ENCODE measurements at places on chromosomes 16 and 17. TPM values are rescaled to one million over a fixed set of nuclear protein-coding genes. Genes with fewer than 3 reads are reported as not detected.

Gene GAST
- not detected for total RNA-seq

Gene HAP1
- total RNA-seq: 0.53 TPM

Gene CES3
- total RNA-seq: 0.47 TPM

Gene ZMYND15
- total RNA-seq: 0.39 TPM

Gene MAPT
- 1.0 TPM for total RNA-seq

Gene CCL16
- total RNA-seq: not detected

Gene OTOP3
- not detected for total RNA-seq

Gene HOXB4
- total RNA-seq: 1.4 TPM

Gene PDILT
- not detected for total RNA-seq

Gene RAB37
- total RNA-seq: 40.7 TPM

Gene KRT40
- not detected for total RNA-seq

GRCh38 chr17:48579471-48579759 is 1.3 kb upstream of the HOXB4 start:
- no peaks in the 10 kb centered on the region for H3K27me3 ChIP-seq
- no peak overlapping the region for H3K27ac ChIP-seq
- no peak for DNase-seq
- H3K36me3 ChIP-seq: no peaks in the 10 kb centered on the region
- peaks cover 8% of the 10 kb centered on the region for H3K4me1 ChIP-seq

GRCh38 chr16:12455287-12455798 is 348.3 kb downstream of the CPPED1 start:
- no peak for DNase-seq
- no peaks in the 10 kb centered on the region for H3K27me3 ChIP-seq
- peaks cover 3% of the 10 kb centered on the region for H3K4me1 ChIP-seq
- no peak overlapping the region for H3K27ac ChIP-seq
- H3K4me3 ChIP-seq: no peak overlapping the region

GRCh38 chr16:67537636-67538591 is 9.3 kb downstream of the RIPOR1 start:
- peak overlapping the region; percentile 94 for H3K4me3 ChIP-seq
- H3K27ac ChIP-seq: peak overlapping the region; percentile 84
- peaks cover 5% of the 10 kb centered on the region for H3K27me3 ChIP-seq

DNA sequence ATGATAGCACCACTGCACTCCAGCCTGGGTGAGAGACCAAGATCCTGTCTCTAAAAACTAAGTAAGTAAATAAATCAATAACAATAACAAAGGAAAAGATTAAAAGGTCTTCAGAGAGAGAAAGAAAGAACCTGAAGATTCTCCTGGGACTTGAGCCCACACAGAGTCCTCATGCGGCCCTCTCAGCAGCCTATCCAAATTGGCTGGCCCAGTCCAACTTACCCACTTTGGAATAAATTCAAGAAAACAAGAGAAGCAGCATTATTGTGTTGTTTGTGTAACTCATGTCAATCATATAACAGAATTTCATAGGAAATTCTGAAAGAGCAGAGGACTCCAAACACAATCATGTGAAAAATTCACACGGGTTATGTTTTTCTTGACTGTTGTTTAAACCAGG is 3.8 kb downstream of the SLX4 start:
- H3K27me3 ChIP-seq: no peaks in the 10 kb centered on the region
- H3K4me3 ChIP-seq: no peak overlapping the region
- H3K36me3 ChIP-seq: peaks cover 2% of the 10 kb centered on the region
- no peak overlapping the region for H3K27ac ChIP-seq
- H3K4me1 ChIP-seq: peaks cover 9% of the 10 kb centered on the region

DNA sequence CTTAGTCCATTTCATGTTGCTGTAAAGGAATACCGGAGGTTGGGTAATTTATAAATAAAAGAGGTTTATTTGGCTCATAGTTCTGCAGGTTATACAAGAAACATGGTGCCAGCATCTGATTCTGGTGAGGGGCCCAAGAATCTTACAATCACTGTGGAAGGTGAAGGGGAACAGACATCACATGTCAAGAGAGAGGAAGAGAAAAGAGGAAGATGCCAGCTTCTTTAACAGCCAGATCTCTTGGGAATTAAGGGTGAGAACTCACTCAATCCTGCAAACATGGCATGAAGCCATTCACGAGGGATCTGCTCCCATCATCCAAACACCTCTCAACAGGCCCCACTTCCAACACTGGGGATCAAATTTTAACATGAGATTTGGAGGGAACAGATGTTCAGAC is 49.5 kb downstream of the BMERB1 start:
- no peak overlapping the region for H3K4me3 ChIP-seq
- no peak overlapping the region for H3K27ac ChIP-seq
- no peaks in the 10 kb centered on the region for H3K36me3 ChIP-seq
- H3K4me1 ChIP-seq: no peaks in the 10 kb centered on the region

DNA sequence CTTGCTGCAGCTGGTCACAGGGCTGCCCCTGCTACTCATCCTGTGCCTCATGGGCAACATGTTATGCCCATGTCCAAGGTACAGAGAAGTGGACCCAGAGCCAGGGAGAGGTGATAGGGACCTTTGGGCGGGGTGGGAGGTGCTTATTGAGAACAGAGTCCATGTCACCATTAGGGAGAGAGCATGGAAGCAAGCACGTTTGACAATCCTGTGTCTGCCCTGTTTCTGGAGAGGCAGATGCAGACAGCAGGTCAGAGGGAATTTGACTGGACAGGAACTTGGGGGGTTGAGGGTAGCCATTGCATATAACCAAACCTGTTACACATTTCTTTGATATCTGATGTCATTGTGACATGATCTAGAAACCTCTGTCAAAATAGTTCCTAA is 14.3 kb upstream of the ARL4D start:
- H3K36me3 ChIP-seq: no peaks in the 10 kb centered on the region
- H3K27ac ChIP-seq: no peak overlapping the region
- H3K4me1 ChIP-seq: peaks cover 19% of the 10 kb centered on the region
- no peak for DNase-seq

- H3K4me3 ChIP-seq: no peak overlapping the region
- H3K27me3 ChIP-seq: no peaks in the 10 kb centered on the region
- H3K36me3 ChIP-seq: no peaks in the 10 kb centered on the region
- no peak for DNase-seq
- H3K27ac ChIP-seq: no peak overlapping the region
These were observed 3.7 kb upstream of the C16orf78 start for GRCh38 chr16:49369651-49370611.

GRCh38 chr16:66662445-66663194 is 33.9 kb downstream of the CMTM4 start:
- H3K36me3 ChIP-seq: no peaks in the 10 kb centered on the region
- H3K27me3 ChIP-seq: peaks cover 8% of the 10 kb centered on the region
- no peaks in the 10 kb centered on the region for H3K4me1 ChIP-seq
- DNase-seq: no peak

DNA sequence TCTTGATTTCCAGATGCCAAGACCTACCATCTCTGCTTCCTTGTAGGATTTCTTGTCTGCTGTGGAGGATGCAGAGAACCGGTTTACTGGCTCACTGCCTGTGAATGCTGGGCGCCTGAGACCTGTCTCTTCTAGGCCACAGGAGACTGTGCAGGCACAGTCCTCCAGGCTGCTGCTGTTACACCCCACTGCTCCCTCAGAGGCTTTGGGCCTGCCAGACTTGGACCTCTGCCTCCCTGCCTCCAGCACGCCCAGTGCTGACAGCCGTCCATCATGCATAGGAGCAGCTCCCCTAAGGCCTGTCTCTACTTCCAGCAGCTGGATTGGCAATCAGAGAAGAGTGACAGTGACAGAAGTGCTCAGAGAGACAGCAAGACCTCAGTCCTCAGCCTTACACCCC is 6.1 kb downstream of the HROB start:
- no peaks in the 10 kb centered on the region for H3K27me3 ChIP-seq
- no peak for DNase-seq
- H3K27ac ChIP-seq: no peak overlapping the region
- H3K36me3 ChIP-seq: no peaks in the 10 kb centered on the region
- H3K4me1 ChIP-seq: no peaks in the 10 kb centered on the region

DNA sequence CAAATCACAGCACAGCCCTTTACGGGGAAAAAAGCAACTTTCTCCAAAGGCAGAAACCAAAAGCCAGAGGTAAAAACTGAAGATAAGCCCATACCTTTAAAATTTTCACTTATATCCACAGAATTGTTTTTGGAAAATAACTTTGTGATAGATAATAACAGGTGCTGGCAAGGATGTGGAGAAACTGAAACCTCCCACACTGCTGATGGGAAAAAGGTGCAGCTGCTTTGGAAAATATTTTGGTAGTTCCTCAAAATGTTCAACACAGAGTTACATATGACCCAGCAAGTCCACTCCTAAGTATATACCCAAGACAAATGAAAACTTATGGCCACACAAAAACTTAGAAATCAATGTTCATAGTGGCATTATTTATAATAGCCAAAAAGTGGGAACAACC is 12.2 kb downstream of the EFTUD2 start:
- no peak overlapping the region for H3K4me3 ChIP-seq
- no peak for DNase-seq
- H3K36me3 ChIP-seq: peaks cover 65% of the 10 kb centered on the region
- no peaks in the 10 kb centered on the region for H3K27me3 ChIP-seq
- peaks cover 16% of the 10 kb centered on the region for H3K4me1 ChIP-seq

- no peaks in the 10 kb centered on the region for H3K27me3 ChIP-seq
- H3K4me1 ChIP-seq: peaks cover 14% of the 10 kb centered on the region
- H3K27ac ChIP-seq: no peak overlapping the region
- peaks cover 3% of the 10 kb centered on the region for H3K36me3 ChIP-seq
- H3K4me3 ChIP-seq: no peak overlapping the region
These were observed 38.2 kb upstream of the GSE1 start for GRCh38 chr16:85574672-85575475.

GRCh38 chr17:78956254-78956653 is 23.5 kb downstream of the LGALS3BP start:
- no peak overlapping the region for H3K4me3 ChIP-seq
- no peaks in the 10 kb centered on the region for H3K36me3 ChIP-seq
- no peaks in the 10 kb centered on the region for H3K4me1 ChIP-seq
- H3K27ac ChIP-seq: no peak overlapping the region
- H3K27me3 ChIP-seq: no peaks in the 10 kb centered on the region
- no peak for DNase-seq

- H3K4me1 ChIP-seq: peaks cover 10% of the 10 kb centered on the region
- peak overlapping the region; percentile 8 for H3K4me3 ChIP-seq
- no peak for DNase-seq
- H3K36me3 ChIP-seq: no peaks in the 10 kb centered on the region
- H3K27me3 ChIP-seq: peaks cover 56% of the 10 kb centered on the region
These were observed 16.5 kb upstream of the ZFHX3 start for GRCh38 chr16:73064212-73064993.

DNA sequence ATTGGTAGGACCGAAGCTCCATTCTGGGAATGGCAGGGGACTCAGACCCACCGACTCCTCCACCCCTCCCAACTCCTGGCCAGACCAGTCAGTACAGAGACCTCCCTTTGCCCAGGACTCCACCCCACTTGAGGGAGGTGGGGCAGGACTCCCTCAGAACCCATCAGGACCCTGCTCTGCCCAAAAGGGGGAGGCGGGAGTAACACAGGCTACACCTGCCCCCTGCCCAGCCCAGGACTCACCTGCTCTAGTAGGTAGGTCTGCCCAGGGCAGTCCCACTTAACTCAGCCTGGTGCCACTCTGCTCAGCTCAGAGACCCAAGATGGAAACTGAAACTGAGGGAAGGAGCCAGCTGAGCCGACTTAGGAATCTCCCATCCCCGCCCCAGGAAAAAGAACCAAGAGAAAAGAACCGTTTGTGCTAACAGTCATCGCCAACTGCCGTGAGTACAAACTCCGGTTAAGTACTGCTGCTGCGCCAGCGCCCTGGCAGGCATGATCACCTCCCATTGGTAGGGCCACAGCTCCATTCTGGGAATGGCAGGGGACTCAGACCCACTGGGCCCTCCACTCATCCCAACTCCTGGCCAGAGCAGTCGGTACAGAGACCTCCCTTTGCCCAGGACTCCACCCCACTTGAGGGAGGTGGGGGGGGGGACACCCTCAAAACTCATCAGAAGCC is 503 bp downstream of the DHX58 start:
- peak overlapping the region; percentile 92 for H3K27ac ChIP-seq
- H3K27me3 ChIP-seq: no peaks in the 10 kb centered on the region
- DNase-seq: peak; percentile 29
- H3K4me1 ChIP-seq: peaks cover 57% of the 10 kb centered on the region
- H3K4me3 ChIP-seq: peak overlapping the region; percentile 56

DNA sequence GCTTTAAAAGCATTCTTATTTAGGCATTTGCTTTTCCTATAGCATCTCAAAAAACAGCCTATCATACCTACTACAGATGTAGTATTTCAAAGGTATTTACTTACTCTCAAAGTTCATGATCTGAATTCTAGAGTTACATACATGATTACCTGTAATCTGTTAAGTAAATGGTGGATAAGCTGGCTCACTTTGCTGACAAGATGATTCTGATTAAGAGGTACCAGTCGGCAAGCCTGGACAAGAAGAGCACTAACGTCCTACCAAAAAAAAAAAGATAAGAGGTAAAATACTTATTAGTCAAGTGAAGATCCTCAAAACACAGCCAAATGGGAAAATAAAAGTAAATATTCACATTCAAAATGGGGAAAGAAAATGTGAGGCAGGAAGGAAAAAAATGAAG is 2.7 kb downstream of the HEATR6 start:
- peaks cover 43% of the 10 kb centered on the region for H3K36me3 ChIP-seq
- no peaks in the 10 kb centered on the region for H3K27me3 ChIP-seq
- no peak for DNase-seq
- peaks cover 7% of the 10 kb centered on the region for H3K4me1 ChIP-seq

DNA sequence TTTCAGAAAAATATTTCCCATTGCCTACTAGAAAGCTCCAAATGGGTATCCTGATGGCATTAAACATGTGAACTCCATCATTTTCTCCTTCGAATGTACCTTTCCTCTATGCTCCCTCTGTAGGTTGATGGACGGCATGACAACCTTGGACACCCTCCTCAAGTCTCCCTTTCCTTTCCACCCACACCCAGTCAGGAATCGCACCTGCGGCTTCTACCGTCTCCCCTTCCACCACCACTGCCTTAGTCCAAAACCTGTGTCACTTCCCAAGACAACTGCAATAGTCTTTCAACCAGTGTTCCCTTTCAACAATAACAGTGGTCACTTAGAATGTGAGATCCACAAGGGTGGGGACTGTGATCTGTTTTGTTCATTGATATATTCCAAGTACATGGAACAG is 233.1 kb upstream of the AXIN2 start:
- peaks cover 2% of the 10 kb centered on the region for H3K4me1 ChIP-seq
- no peaks in the 10 kb centered on the region for H3K36me3 ChIP-seq

- no peaks in the 10 kb centered on the region for H3K36me3 ChIP-seq
- peak overlapping the region; percentile 97 for H3K27ac ChIP-seq
- no peaks in the 10 kb centered on the region for H3K27me3 ChIP-seq
- H3K4me1 ChIP-seq: peaks cover 97% of the 10 kb centered on the region
These were observed 9.2 kb upstream of the TSPOAP1 start for GRCh38 chr17:58337600-58338453.

GRCh38 chr16:10737068-10737625 is 6.5 kb upstream of the NUBP1 start:
- H3K27me3 ChIP-seq: no peaks in the 10 kb centered on the region
- H3K36me3 ChIP-seq: no peaks in the 10 kb centered on the region
- peak overlapping the region; percentile 25 for H3K4me3 ChIP-seq
- H3K4me1 ChIP-seq: peaks cover 19% of the 10 kb centered on the region
- peak; percentile 59 for DNase-seq

DNA sequence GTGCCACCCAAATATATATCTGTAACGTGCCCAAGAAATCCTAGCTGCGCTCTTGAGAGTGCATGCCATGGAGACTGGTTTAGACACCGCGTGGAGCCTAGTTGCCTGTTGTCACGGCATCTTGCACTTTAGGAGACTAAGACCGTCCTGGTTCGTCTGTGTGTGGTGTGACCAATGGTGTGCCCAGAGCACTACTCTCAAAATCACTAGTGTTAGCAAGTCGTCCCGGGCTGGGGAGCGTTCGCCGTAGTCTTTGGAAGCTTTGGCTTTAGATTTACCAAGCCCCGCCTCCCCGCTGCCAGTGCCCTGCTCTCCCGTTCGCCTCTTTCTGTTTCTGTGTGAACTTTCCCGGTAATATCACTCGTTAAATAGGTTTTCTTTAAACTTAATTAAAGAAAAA is 27.0 kb downstream of the CLUH start:
- peaks cover 19% of the 10 kb centered on the region for H3K4me1 ChIP-seq
- no peaks in the 10 kb centered on the region for H3K27me3 ChIP-seq
- no peak overlapping the region for H3K27ac ChIP-seq
- DNase-seq: no peak
- peaks cover 47% of the 10 kb centered on the region for H3K36me3 ChIP-seq
- H3K4me3 ChIP-seq: no peak overlapping the region

All from T-cell (primary cell).